Fibroblast of skin of left biceps (primary cell): ENCODE measurements at places on chromosomes 1 and 21.

GRCh38 chr1:88043834-88044233, 640.2 kb upstream of the PKN2 start:
- no peak for DNase-seq

- DNase-seq = no peak
Measured at GRCh38 chr1:82792151-82792550, 991.4 kb downstream of the ADGRL2 start.

GRCh38 chr1:153963030-153963849, at the start of gene SLC39A1:
Gene SLC39A1 (minus strand): TSS chr1:153963537. CDS start chr1:153962715, 822 bp downstream.
- DNase-seq = peak; percentile 85

- DNase-seq = no peak
Measured at GRCh38 chr1:232992227-232992626, 41.8 kb downstream of the NTPCR start.

GRCh38 chr1:185398599-185398998, 81.6 kb upstream of the IVNS1ABP start:
- no peak for DNase-seq

GRCh38 chr21:29195981-29196669, 65.7 kb downstream of the MAP3K7CL start:
- DNase-seq = no peak

DNA sequence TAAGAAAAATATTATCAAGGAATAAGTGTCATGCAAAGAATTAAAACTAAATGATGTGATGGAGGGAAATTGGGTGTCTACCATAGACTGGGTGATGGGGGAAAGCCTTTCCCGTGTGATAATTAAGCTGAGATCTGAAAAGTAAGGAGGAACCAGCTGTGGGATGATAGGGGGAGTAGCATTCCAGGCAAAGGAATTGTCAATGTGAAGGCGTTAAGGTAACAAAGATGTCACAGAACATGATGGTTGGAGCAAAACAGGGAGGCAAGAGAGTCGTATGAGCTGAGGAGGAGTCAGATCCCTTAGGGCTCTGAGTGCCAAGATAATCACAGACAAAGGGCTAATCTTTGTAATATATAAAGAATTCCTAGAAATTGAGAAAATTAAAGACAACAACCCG, 170.1 kb downstream of the CDC7 start:
- no peak for DNase-seq

- no peak for DNase-seq
Measured at GRCh38 chr1:189803364-189803763, 674.3 kb downstream of the BRINP3 start.

DNA sequence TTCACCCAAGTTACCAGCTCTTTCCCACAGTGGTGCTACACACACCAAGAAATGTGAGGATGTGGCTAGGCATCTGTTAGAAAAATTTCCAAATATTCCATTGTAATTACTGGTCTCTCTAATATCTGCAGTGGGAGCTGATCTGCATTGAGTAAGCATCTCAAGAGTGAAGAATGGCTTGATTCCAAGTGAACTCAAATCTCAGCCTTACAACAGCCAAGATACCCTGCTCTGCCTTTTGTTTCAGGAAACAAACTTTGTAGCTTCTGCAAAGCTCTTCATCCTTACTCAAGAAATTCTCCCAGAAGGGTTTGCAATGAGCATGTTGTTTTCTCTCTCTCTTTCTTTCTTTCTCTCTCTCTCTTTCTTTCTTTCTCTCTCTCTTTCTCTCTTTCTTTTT, 181.1 kb downstream of the FCRL5 start:
- no peak for DNase-seq

- DNase-seq = no peak
Measured at GRCh38 chr21:44005593-44005992, 6.5 kb upstream of the TRAPPC10 start.

GRCh38 chr1:95278173-95279006, 44.4 kb downstream of the RWDD3 start:
- DNase-seq = no peak

- no peak for DNase-seq
Measured at GRCh38 chr1:52365071-52365745, 797 bp downstream of the CC2D1B start.

- DNase-seq = peak; percentile 13
Measured at GRCh38 chr1:12078938-12079861, 16.1 kb downstream of the TNFRSF8 start.

DNA sequence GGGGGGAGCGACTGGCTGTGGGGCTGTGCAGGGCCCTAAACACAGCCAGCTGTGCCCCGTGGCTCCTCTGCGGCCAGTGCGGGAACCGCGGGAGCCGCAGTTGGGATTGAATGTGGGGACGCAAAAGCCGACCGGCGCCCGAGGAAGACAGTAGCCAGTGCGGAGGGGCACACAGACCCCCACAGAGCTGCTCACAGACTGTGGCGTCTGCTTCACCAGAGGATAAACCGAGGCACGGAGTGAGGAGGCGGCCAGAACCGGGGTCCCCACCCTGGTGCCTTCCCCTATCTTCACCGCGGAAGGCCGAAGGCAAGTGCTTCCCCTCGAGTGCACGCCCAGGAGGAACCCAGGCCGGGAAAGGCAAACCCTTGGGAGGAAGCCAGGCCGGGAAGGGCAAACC, 8.7 kb upstream of the TMEM52 start:
- no peak for DNase-seq

DNA sequence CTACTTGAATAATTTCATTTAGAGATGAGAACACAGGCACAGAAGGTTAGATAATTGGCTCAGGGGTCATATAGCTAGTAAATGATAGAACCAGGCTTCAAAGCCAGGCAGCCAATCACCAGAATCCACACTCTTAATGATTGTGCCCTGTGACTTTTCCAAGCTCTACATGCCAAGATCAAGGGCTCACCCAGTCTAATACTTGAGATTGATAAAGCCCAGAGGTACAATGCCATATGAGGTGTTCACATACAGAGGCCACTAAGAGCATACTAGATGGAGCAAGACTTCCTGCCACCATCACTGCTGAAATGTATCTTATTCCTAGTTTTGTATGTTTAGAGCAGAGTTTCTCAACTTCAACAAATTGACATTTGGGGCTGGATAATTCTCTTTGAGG, 40.9 kb upstream of the MCOLN3 start:
- no peak for DNase-seq

- no peak for DNase-seq
Measured at GRCh38 chr1:226026833-226027232, 27.7 kb upstream of the SDE2 start.

GRCh38 chr1:223704921-223705878, 7.1 kb upstream of the CAPN2 start:
- no peak for DNase-seq

GRCh38 chr1:247274605-247275256, 18.9 kb downstream of the VN1R5 start:
- no peak for DNase-seq

GRCh38 chr1:86906419-86906818, 7.5 kb downstream of the SELENOF start:
- DNase-seq = no peak

DNA sequence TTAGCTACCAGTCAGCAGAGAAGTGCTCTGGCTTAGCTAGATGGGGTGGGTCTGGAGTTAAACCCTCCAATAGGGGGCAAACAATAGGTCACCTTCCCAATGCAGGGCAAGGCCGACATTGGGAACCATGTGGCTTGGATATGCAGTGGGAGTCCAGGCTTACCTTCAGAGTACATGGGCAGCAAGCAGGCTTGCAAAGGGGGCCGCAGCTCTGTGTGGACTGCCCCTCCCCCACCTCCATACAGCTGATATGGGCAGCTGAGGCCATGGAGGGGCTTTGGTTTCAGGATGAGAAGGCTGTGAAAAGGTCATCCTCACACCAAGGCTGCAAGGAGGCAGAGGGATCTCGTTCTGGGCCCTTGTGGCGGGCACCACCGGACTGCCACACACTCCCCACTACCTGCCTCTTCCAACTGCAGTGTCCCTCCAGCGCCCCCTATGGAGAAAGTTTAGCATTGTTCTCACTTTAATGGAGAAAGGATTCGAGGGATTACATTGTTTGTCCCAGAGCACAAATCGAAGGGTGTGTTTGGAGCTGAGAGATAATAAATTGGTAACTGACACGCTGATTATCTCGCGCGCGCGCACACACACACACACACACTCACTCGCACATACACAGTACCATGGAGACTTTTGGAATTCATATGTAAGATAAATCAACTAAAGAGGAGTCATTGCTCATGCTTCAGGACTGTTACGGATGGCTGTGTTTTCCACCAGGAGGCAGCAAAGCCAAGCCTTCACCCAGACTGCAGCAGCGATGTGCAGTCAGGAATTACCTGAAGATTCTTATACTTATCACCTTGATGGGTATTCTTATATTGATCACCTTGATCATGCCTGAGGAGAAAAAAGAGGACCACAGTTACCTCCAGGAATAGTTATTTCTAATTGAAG, 7.0 kb upstream of the SMCP start:
- no peak for DNase-seq

GRCh38 chr1:41728403-41729202, 190.1 kb downstream of the HIVEP3 start:
- no peak for DNase-seq

- no peak for DNase-seq
Measured at GRCh38 chr1:66982561-66983260, 57.9 kb downstream of the MIER1 start.

DNA sequence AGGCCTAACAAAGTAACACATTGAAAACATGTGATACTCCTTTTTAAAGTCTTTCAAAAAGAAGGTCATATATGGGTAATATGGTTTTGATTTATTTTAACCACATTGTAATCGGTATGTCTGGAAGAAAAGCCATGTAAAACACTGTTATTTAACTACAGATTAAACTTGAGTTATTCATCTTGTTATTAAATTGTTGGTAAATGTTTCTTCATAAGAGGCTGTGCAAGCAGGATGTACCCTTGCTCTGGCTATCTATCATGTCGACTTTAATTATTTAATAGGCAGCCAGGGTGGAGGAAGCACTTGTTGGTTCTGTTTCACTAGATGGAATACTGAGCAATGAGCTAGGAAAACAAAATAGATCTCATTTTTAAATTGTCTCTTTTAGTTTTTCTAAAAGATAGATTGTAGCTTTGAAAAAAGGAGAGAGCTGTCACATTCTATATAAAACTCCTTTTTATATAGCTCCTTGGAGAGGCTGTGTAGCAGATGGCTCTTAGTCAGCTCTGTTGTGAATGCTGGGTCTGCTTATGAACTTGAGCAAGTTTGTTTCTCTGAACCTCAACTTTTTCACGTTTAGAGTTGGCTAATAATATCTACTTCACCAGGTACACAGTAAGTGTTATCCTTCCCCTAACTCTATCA, 39.5 kb downstream of the LRRC8B start:
- peak; percentile 39 for DNase-seq

DNA sequence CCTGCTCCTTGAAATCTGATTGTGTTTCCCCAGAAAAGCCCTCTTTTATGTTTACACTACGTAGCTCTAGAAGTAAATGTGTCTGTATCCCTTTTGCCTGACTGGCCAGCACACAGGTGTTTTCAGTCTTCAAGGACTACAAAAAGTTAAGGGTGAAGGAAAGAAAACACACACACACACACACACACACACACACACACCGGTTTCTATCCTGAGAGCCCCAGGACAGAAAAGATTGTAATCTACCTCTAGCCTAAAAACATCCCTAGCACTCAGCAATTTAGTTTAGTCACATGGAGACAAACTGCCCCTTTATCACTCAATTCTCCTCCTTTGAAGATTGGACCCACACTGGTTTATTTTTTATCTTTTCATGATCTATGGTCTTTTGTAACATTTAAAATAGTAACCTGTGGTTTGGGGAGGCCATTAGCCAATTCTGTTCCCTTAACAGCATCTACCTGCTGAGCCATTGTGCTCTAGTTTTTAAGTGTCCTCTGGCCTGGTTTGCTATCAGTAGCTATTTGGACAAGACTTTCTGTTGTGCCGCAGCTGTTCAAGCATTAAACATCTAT, 15.8 kb upstream of the TRIM45 start:
- DNase-seq = no peak

DNA sequence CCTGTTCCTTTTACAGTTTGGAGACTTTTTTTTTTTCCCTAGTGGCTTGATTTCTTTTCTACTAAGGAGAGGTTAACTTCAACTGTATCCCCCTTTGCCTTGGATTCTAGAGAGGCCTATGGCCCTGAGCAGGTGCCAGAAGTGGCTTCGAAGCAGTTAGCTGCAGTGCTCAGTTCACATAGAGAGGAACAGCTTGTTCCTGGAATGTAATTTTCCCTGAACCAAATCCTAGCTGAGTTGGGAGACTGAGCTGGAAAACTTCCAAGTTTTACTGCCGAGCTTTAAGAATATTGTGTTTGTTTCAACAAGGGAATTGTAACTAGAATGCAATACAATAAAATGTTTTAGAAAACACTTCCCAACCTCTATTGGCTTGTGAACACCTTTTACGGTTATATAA, 17.5 kb downstream of the RD3 start:
- no peak for DNase-seq
